ENCODE measurements at places on chromosomes 2 and 18. TPM values are rescaled to one million over a fixed set of nuclear protein-coding genes. Genes with fewer than 3 reads are reported as not detected.

- DNase-seq, result no peak
These were observed 55.4 kb downstream of the EML4 start for GRCh38 chr2:42224422-42225067.

- no peak for DNase-seq
These were observed 175.8 kb upstream of the NETO1 start for GRCh38 chr18:73043611-73044010.

DNA sequence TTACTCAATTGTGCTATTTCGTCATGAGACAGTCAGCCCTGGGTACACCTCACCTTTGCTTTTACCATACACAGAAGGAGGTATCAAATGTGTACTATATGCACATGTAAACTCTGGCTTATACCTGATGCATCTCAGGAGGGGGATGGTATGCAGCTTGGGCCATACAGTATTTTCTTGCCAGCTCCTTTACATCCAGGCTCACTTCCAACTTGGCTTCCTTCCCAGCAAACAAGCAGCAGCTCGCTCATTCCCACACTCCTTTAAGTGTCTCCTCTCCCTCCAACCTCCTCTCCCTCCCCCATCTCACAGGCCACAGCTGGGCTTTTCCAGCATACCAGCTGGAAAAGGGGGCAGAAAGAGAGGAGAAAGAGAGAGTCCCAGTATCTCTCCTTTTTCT, 9.6 kb downstream of the MARCHF4 start:
- DNase-seq, result peak; percentile 48

GRCh38 chr2:68258851-68259250, 6.5 kb upstream of the PPP3R1 start:
- no peak for DNase-seq

The TACR1 gene
- total RNA-seq, result 0.18 TPM

The B4GALT6 gene
- 3.9 TPM for total RNA-seq

The ABCB11 gene
- total RNA-seq, result 0.04 TPM

Data from muscle of leg (tissue), 16 donors.